ENCODE measurements at places on chromosomes 7 and 10.

DNA sequence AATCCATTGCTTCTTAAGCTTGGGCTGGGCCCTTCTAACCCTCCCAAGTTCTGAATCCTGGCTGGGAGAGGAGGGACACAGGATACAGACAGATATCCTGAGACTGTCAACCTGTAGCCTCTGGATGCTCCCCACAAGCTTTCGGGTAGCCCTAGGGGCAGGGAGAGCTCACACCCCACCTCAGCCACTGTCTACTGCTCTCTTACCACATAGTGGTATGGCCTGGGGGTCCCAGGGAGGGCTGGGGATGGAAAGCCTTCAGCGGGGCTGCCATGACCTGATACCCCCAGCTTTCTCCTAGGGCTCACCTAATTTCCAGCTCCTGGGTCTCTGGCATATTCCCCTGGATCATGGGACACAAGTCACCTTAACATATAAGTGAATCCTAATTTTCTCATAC lies 25.1 kb downstream of the CRHR2 start:
- DNase-seq = no peak

DNA sequence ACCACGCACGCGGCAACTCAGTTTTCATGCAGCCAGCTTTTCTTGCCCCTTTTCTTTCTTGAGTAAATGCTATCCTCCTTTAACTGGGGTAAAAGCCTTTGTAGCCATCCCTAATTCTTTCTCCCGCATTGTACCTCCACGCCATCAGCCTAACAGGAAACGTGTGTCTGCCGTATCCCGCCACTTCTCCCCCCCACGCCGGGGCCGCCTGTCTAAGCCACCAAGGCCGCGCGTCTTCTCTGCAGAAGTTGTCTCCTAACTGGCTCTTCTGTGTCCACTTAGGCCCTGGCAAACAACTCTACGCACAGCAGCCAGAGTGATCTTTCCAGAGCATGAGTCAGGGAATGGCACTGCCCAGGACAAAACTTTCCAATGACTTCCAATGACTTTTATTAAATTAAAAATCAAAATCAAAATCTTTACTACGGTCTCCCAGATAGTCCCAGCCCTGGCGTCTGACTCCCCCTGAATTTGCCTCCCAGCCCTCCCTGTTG lies 74.6 kb downstream of the XRCC2 start:
- no peak for DNase-seq

DNA sequence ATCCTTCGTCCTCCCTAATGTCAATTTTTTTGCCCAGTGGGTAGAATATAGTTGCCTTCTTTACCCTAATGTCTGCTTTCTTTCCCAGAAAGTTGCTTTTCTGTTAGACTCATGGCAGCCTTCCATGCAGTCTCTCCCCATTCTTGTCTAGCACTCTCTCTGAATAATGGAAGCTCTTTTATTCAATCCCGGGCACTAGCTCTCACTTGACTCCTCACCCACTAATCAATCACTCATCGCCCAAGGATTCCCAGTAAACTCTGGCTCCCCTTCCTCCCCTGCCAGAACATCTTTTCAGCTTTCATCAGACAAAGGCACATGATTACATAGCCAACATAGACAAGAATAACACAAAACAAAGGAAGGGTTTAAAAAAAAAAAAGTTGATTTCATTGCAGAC lies 100.2 kb upstream of the RELN start:
- DNase-seq = no peak

DNA sequence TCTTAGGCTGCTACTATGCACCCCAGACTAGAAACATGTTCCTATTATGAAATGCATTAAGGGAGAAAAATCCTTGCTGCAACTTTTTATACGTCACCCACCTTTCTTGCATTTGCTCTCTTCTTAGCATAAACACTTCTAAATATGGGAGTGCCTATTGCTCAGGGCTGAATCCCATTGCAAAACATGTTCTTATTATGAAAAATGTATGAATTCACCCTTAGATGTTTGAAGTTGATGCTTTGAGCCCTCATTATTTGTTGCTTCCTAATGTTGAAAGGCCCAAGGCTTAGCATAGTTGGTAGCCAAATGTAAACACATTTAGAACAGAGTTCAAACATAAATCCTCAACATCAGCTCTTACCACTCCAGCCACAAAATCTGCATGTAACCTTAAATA lies 52.8 kb downstream of the BMPER start:
- no peak for DNase-seq

GRCh38 chr10:79027147-79028055 lies 41.4 kb upstream of the ZMIZ1 start:
- DNase-seq = no peak
